ENCODE measurements at places on chromosomes 16 and 17.

- DNase-seq, result no peak
Measured at GRCh38 chr16:30519120-30520049, 7.0 kb downstream of the ZNF768 start.

- DNase-seq, result no peak
Measured at GRCh38 chr16:82630219-82630618, 3.5 kb downstream of the CDH13 start.

GRCh38 chr16:77569406-77569805 is 134.6 kb upstream of the ADAMTS18 start:
- DNase-seq, result no peak

DNA sequence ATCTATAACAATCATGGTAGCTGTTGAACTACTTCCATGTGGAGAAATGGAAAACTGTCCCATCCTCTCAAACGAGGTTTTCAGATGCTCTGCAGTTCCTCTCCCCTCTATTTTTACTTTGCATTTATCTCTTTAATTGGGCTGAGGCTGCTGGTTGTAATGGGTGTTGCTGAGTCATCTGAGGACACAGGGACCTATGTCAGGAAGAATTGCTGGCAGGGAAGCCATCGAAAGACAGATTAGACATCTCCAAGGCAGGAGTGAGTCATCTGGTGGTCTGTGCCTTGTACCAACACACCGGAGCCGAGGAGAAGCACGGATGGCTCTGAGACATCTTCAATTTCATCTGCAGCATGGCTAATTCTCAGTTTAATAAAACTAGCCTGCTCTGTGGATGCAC is 394.5 kb downstream of the GRIN2A start:
- no peak for DNase-seq

DNA sequence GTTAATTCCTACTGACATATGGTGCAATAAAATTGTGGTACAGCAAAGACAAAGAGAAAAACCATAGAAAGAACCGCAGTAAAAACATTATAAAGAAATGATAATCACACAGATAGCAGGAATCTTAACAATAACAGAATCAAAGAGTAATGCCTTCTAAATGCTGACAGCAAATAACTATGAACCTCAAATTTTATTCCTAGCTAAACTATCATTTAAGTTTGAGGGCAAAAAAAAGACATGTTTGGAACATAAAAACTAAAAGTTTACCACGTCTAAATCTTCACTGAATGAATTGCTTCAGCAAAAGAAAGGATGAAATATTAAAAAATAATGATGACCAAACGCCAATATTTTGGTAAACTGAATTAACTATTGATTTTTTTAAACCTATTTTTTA is 135.8 kb downstream of the CPPED1 start:
- no peak for DNase-seq

- no peak for DNase-seq
Measured at GRCh38 chr16:12171206-12171605, 194.7 kb downstream of the SNX29 start.

GRCh38 chr17:17758941-17759563 is 77.7 kb downstream of the SREBF1 start:
- no peak for DNase-seq

DNA sequence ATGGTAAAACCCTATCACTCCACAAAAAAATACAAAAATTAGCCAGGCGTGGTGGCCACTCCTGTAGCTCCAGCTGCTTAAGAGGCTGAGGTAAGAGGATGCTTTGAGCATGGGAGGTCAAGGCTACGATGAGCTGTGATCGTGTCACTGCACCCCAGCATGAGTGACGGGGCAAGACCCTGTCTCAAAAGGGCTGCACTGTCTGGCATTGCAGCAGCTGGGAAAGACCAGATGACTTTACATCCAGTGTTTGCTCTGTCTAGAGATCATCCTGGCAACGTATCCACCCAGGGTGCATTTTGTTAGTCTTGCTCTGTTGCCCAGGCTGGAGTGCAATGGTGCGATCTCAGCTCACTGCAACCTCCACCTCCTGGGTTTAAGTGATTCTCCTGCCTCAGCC is 52.0 kb downstream of the MRM3 start:
- DNase-seq, result no peak

DNA sequence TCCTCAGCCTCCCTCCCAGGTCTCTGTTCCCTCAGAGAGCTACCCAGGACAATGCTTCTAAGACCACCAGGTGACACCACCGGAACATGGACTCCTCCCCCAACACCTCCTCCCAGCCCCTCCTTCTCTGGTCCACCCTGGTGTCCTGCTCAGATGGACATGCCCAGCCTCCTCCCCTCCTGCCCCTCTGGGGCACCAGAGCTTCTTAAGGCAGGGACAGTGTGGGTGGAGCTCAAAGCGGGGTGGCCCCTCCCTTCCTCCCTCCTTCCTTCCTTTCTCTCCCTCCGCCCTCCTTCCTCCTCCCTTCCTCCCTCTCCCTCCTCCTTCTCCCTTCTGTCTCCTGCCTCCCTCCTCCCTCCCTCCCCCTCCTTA is 22.7 kb downstream of the TRPV3 start:
- no peak for DNase-seq

- DNase-seq, result no peak
Measured at GRCh38 chr16:56363181-56363716, 62.1 kb downstream of the AMFR start.

DNA sequence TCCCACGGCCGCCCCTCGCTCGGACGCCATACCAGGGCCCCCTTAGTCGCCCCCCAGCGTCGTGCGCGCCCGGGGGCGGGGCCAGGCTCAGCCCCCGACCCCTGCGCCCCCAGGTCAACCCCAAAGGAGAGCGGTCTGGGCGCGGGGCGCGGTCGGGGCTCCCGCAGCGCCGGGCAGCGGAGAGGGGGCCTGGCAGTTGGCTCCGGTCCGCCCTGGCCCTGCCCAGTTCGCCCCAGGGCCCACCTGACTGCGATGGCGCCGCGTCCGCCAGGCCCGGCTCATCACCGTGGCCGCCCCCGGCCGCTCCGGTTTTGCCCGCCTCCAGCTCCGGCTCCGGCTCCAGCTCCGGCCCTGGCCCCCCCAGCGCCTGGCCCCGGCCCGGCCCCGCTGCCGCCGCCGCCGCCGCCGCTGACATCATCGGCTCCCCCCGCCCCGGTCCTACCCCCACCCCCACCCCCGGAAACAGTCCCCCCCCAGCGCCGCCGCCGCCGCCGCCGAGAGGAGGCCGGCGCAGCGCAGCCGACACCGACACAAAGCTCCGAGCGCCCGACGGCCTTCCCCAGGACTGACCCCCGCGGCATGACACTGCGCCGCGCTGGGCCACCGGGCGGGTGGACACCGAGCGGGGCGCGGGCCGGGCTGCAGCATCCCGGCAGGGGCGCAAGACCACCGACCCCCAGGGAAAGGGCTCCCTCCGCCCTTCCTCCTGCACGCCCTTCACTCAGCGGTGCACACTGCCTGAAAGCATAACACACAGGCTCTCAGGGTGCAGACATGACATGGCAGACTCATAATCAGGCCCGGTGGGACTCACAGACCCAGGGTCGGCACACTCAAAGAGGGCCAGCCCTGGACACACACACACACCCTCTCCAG is at the start of gene ZBTB4:
ZBTB4 (minus strand) TSS at position 419 of the 876 bp plus-strand sequence. CDS start 12,830 bp downstream, outside the sequence.
- no peak for DNase-seq

DNA sequence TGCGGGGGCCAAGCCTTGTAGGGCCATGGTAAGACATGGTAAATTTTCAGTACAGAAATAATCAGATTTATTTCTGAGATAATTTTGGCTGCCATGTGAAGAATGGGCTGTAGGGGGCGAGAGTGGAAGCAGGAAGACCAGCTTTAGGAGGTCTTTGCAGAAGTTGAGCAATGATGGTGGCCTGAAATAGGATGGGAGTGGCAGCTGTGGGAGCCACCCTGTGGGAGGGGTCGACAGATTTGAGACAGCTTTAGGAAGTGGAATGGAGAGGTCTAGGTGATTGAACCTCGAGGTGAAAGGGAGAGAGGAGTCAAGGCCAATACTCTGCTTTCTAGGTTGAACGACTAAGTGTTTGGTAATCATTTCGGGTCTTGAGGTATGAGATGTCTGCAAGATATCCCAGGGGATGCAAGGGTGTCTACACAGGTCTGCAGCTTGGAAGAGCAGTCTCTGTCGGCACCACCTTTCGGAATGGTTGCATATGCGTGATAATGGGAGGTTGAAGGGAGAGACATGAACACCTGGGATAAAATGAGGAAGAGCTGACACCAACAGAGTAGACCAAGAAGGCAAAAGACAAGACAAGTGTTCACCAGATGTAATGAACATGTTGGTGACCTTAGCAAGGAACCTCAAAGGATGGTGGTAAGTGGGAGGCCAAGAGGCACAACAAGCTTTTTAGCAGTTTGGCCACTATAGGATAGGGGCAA is 4.2 kb upstream of the ATXN7L3 start:
- DNase-seq, result no peak

DNA sequence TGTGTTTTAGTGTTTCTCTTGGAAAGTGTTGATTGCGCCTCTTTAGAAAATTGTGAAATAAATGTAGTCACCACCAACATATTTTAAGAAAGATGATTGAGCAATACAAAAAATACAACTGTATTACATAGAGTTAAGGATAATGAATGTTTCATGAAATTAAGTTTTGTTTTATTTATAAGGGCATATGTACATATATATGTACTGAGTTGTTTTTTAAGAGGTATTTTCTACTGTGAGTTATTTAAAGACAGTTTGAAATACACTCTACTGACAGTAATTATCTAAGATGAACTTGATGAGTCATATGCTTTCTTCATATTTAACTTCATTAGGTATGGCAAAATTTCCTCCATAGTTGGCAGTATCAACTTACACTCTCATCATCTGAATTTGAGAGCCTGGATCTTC is 411.7 kb downstream of the HS3ST3B1 start:
- no peak for DNase-seq

DNA sequence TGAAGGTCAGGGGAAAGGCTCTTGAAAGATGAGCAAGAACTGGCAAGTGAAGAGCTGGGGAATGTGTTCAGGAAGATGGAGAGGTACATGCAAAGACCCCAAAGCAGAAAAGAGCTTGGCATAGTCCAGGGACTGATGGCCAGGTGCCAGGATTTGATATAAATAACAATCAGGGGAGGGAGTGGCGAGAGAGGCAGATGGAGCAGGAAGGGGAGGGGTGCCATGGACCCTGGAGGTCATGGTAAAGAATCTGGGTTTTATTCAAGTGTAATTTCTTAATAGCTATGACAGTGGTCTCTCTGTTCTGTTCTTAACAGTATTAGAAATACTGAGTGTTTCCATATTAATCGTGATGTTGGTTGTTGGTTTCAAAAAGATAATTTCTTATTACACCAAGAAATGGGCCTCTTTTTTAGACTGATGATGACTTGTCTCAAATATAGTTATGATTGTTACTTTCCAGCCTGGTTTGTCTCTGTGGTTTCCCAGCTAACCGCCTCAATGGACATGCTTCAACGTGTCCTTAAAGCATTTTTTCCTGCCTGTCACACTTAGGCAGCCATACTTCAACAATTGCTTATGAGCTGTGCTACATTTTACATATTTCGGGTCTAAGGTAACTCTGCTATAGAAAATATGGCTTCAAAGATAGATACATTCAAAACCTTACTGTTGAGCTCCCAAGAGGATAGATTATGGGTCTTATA is 49.4 kb downstream of the MYH10 start:
- DNase-seq, result no peak

GRCh38 chr16:84315422-84315821 is 20.7 kb downstream of the WFDC1 start:
- no peak for DNase-seq

DNA sequence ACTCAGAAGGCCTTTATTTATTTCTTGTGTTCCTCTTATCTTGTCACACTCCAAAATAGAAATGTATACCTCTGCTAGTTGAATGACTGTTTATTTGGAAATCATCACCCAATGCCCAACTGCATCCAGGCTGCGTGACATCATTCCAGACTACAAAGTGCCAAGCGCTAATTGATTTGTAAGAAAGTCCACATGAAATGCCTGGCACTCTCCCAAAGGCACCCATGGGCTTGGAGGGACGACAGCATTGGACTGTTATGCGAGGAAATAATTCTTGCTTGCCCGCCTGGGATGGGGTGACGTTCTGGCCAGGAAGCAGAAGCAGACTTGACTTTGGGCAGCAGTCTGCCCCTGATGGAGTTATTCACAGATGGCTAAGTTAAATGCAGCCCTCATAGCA is 165.9 kb downstream of the CDH13 start:
- DNase-seq, result no peak

DNA sequence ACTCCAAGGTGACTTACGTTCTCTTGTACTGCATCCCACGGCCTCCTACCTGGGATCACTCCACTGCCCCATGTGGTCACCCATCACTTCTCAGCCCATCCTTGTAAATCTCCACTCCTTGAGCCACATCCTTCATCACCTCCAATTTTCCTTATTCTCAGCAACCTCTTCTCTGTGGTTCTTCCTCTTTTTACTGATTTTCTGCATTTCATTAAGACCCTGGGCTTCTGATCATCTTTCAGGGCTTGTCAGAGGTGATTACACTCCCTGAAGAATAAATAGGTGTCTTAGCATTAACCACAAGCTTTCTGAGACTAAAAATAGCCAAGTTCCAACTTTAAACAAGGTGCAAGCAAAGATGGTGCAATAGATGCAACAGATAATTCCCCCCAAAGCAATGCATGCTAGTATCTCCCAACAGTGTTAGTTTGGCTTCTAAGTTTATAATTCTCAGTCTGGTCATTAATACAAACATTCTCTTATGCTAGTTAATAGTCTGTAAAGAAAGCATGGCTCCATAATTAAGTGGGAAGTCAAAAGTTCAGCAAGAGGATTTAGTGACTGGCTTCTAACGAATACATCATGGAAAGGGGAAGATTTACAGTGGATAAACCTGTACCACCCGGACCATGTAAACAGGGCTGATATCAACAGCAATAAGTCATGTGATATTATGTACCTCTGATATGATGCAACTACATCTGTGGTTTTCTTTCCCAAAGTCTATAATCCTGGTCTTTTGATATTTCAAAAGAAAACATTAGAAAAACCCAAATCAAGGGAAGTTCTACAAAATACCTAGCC is 47.4 kb upstream of the FOXJ1 start:
- no peak for DNase-seq

GRCh38 chr17:16428098-16428882 is 12.9 kb downstream of the TRPV2 start:
- DNase-seq, result no peak

- no peak for DNase-seq
Measured at GRCh38 chr16:11596572-11597226, 10.0 kb upstream of the LITAF start.

DNA sequence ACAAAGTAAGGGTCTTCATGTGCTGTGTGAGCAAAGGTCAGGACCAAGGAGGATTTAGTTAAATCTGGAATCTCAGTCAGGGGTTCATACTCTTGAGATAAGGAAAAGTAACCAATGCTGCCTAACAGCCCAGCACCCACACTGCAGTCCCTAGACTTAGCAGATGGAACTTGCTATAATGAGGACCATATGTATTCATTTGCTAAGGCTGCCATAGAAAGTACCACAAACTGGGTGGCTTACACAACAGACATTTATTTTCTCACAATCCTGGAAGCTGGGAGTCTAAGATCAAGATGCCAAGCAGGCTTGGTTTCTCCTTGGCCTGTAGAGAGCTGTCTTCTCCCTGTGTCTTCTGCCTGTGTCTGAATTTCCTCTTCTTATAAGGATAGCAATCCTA is 20.8 kb downstream of the ZP2 start:
- DNase-seq, result no peak

DNA sequence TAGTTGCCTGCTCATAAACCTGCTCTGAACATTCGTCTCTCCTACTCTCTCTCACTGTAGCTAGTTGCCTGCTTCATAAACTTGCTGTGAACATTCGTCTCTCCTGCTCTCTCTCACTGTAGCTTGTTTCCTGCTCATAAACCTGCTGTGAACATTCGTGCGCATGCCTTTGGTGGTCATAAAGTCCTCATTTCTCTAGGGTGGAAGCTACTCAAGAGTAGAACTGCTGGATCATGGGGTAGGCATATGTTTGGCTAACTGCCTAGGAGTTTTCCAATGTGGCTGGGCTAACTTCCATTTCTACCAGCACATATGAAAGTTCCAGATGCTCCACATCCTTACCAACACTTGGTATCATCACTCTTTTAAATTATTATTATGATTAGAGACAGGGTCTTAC is 174.6 kb upstream of the RPH3AL start:
- DNase-seq, result no peak
